ENCODE measurements at places on chromosomes 3 and 15.
A peak's percentile ranks its signal among the peaks of the same experiment; 100 is the strongest.

GRCh38 chr3:157914882-157915281 is 191.3 kb downstream of the SHOX2 start:
- no peak for DNase-seq

DNA sequence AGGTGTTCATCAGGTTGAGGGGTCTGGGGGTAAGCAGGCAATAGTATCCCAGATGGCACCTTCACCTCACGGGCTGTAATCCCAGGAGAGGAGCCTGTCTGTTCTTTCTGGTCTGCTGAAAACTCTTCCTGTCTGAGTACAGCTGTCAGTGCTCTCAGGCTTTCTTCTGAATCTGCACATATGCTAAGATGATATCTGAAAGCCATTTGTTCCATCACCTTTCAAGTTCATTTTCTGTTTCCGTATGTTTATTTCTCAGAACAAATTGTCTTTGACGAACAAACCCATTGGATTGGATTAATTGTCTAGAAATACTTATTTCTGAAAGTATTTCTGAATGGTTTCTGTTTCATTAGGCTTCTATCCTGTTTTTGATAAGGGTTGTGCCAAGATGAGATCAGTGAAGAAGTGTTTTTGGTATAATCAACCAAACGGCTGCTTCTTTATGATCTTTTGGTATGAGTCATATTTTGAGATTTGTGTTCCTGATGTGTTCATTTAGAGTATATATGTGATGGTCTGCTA is 13.3 kb downstream of the ZNF592 start:
- no peak for DNase-seq

DNA sequence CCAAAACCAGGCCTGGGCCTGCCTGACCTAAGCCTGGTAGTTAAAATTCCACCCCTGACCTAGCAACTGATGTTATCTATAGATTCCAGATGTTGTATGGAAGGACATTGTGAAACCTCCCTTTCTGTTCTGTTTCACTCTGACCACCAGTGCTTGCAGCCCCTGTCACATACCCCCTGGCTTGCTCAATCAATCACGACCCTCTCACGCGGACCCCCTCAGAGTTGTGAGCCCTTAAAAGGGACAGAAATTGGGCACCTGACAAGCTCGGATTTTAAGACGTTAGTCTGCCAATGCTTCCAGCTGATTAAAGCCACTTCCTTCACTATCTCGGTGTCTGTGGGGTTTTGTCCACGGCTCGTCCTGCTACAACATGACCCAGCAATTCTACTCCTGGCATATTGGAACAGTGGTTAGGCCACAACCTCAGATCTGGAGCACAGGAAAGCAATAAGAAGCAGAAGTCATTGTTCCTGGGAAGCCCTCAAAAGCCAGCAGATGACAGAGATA is 36.7 kb upstream of the LHFPL4 start:
- DNase-seq, result no peak

- no peak for DNase-seq
These were observed 146.9 kb downstream of the CLSTN2 start for GRCh38 chr3:140081887-140082286.

GRCh38 chr3:88034491-88035275 is 24.1 kb downstream of the CGGBP1 start:
- no peak for DNase-seq

DNA sequence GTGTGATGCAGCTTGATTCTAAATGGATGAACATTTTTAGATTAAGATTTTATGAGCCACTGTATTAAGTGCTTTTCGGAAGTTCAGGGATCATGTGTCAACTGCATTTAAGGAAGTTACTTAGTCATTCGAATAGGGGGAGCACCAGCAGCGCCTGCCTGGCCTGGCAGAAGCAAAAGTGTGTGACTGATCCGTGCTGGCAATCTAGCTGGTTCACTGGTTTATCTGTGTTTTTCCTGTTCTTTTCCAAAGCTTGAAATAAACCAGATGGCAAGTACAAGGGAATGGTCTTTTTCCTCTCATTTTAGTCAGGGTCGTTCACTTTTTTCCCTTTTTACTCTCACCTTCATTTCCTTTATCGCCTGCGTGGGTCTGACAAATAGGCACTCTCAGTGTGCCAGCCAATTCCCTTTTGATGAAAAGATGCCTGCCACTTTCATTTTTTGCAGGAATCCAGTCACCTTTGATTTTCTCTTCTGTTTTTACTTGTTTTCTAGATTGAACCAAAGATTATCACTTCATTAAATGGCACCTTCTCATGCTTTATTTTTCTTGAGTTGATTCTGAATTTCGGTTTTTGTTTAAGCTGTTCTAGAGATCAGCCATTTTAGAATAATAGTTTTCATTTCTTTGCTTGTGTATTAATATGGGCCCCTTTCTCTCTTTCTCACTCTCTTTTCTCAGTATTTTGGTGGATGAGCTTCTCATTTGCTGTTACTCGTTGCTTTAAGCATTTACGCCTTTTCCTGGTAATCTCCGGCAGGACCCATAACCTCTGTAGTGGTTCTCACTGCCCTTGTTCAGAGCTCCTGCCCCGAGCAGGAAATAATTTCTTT is 2.8 kb downstream of the ABHD2 start:
- no peak for DNase-seq

GRCh38 chr3:193148688-193149473 is 92.1 kb upstream of the PLAAT1 start:
- no peak for DNase-seq

DNA sequence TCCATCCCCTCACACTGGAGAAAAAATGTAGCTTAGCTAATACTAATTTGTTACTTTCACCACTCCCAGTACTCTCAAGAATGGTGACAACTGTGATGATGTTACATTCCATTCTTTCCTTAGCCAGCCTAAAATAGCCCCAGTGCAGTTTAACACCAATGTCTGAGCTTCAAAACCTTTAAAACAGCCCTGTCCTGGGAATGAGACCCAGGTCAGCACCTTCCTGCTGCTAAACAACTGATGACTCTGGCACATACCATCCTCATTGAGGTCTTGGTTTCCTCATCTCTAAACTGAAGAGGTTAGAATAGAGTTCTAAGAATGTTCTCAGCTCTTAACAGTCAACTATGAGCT is 3.8 kb downstream of the SCAMP2 start:
- no peak for DNase-seq

- DNase-seq, result no peak
These were observed 53.1 kb downstream of the ARRDC4 start for GRCh38 chr15:98013631-98014030.

GRCh38 chr3:183581496-183582155 is 26.1 kb upstream of the KLHL6 start:
- no peak for DNase-seq

DNA sequence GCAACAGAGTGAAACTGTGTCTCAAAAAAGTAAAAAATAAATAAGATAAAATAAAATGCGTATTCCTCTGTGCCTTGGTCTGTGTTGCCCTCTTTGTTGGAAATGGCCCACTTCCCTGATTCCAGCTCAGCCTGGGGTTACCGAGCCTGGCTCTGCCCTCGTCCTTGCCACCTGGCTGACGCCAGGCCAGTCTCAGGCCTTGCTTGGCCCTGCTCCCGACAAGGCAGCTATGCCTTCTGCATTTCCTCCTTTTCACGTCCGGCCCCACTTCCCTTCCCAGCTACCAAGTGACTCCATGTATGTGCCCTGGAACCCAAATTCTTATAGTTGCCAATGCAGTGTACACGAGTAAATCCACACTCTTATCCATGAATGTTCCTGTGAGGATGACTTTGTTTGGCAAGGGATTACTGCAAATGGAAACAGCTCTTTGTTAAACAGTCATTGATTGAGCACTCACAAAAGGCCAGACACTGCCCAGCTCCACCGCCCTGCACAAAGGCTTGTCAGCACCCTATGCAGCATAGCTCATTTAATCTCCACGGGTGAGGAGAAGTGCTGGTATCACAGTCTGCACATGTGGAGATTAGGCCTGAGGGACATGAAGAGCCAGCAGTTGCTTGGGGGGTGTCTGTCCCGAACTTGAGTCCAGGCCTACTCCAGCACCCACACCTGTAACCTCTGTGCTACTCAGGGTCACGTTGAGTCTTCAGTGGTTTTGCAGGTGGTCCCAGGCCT is 25.1 kb downstream of the SPSB4 start:
- no peak for DNase-seq

GRCh38 chr3:169813757-169814517 is 1.2 kb upstream of the LRRC34 start:
- no peak for DNase-seq

GRCh38 chr3:16146015-16146730 is 28.3 kb upstream of the GALNT15 start:
- DNase-seq, result no peak

GRCh38 chr15:101444015-101444414 is 45.5 kb downstream of the PCSK6 start:
- DNase-seq, result no peak

DNA sequence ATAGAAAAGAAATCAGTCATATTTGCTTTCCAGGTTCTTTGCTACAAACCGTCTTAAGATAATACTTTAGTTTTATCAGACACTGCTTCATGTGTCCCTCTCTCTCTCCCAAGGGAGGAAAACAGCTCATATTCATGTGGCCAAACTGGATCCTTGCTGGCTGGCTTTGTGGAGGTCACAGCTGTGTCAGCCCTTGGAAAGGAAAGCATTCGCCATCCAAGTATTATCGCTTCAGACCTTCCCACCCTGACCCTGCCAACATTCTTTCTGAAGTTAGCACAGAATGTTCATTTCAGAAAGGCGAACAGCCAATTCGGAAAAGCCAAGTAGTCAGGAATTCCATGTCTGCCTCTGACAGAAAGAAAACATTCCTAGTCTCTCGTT is 213.6 kb downstream of the FEZF2 start:
- no peak for DNase-seq

DNA sequence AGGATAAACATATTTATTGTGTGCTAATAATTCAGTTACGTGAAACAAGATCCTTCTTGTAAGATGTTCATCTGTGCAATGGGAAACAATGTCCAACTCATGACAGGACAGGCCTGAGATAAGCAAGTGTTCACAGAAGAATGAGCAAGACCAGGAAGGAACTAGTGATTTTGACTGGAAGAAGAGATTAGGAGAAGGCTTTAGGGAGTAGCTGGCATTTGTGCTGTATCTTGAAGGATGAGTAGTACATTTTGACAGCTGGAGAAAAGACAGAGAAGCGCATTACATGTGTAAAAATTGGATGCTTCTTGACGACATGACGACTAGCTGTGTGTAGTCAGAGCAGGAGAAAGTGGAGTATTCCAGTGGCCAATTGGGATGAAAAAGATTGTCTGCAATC is 48.4 kb downstream of the GBE1 start:
- no peak for DNase-seq

- no peak for DNase-seq
These were observed 78.3 kb downstream of the WNT7A start for GRCh38 chr3:13801361-13802204.

DNA sequence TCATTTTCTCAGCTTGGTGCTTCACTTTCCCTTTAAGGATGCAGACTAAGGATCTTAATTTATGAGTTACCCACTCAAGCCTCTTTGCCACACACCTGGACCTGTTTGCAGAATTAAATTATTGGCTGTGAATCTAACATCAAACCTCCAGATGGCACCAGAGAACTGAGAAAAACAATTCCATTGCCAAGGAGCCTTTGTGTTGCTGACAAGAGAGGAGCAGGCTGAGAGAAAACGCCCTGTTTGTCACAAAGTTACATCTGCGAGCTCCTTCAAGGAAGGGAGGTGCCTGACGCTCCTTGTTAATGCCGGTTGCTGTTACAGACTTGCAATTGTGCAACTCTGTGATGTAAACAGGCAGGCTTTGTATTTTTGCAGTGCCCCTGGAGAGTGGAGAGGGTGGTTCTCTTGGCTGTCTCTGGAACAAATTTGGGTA is 36.3 kb upstream of the TMC3 start:
- peak; percentile 77 for DNase-seq

- DNase-seq, result no peak
These were observed 101.9 kb upstream of the LMCD1 start for GRCh38 chr3:8399686-8400085.

DNA sequence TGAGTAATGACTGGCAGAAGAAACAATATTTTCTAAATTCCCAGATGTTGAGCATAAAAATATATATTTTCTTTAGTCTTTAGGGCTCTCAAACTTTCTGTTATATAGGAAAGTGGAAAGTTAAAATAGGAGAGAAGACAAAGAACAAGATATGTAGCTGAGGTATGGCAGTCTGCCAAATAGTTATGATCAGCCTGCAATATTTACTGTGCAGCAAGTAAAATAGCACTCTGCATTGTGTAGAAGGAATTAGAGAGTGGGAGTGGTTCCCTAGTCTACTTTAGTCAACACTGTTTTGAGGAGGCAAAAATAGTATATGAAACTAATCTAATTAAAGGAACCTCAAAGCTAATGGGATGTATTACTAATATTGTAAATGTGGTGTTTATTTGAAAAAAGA is 978.1 kb upstream of the ALCAM start:
- no peak for DNase-seq

DNA sequence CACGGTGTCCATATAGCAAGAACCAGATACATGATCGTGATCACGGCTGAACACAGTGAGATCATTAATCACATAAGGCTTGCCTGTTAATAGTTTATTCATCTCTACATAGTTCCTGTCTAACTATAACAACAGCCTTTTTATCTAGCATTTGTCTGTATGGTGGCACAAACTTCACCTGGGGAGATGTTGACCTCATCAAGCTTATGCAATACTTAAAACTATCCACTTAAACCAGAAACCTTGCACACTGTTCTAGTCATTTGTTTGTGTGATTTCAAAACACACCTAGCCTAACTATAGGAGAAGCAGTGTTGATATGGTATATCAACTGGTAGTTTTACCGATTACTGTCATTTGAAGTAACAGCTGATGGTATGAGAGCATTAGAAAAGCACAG is 124.8 kb downstream of the VPS13C start:
- no peak for DNase-seq

DNA sequence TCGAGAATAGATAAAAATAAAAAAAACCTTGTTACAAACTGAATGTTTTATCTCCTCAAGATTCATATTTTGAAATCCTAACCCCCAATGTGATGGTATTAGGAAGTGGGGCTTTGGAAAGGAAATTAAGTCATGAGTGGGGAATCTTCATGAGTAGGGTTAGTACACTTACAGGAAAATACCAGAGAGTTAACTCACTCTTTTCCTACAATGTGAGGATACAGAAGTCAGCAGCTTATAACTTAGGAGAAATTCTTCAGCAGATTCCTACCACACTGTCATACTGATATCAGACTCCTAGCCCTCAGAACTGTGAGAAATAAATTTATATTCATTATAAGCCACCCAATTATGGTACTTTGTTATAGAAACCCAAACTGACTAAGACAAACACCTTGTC is 453.1 kb downstream of the GBE1 start:
- DNase-seq, result no peak

DNA sequence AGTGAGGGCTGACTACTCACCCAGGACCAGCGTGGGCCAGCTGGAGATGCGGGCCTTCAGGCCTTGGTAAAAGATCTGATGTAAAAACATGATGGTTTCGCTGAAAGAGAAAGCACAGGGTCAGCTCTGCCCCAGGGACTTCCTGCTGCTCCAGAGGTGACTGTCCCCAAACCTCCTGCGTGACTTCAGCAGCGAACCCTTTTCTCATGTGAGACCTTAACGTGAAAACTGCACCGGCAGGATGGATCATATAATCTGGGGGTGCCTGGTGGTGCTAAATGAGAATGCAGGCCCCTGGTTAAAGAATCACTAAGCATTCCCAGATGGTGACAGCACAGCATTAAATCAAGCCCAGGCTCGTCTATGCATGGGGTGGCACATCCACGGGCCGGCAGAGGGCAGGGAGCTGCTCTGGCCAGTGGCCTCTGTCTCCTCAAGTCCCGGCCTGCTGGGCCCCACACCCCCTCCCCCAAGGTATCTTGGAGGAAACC is 55.4 kb downstream of the RASGRF1 start:
- no peak for DNase-seq

Data from NCI-H2227 treated with DMSO at 0.1 percent for 48 hours (cell line).